ENCODE measurements at places on chromosomes 5 and 9.

GRCh38 chr9:18746631-18747030, 272.7 kb downstream of the ADAMTSL1 start:
- no peak for DNase-seq

GRCh38 chr9:8857068-8857925, 1057.7 kb upstream of the DMAC1 start:
- DNase-seq: no peak

DNA sequence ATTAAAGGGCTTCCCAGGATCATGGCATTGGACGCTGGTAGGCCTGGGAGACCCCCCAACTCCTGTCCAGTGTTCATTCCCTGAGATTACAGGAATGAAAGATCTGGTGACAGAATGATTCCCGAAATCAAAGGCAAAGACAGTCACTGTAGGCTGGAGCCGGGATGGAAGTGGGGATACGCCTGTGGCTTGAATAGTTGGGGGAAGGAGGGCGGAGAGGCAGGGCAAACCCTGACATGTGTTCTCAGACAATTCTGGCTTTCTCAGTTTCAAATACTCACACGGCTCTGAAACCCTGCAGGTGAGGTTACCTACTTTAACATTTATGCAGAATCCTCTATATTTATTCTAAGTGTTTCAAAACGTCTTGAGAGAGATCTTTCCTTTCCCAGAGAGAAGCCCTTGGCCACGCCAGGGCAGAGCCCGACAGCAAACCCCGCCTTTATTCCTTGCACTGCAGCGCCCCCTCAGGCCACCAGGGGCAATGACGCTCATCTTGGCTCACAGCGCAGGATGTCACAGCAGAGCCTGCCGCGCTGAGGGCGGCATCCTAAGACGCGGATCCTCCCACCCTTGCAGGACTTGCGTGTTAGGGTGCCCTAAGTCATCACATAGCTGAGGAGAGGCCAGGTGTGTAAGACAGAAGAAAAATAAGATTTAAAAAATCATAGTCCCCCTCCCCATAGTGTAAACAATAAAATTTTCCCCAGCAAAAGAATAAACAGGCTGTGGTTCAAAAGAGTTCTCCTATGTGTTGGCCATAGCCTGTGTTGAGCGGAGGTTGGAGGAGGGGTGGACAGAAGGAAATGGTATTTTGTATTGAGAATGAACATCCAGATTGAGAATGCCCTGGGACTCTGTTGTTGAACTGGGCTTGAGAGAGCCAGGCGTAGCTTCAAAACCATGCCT, 284.5 kb downstream of the NTRK2 start:
- DNase-seq: no peak

DNA sequence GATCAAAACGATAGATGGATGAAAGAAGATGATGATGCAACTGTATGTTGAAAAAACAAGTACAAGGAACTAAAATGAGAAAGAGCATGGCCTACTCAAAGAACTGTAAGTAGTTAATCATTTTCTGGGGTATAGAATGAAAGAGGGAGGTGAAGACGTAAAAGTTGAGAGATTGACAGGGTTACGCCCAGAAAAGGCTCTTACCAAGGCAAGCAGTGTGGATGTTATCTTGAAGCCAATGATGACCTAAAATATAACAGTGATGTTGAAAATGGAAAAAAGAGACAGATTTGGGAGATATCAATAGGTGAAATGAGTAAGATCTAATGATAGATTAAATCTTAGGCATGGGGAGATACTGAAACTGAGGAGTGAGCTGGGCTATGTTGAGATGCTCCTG, 80.4 kb upstream of the GNAQ start:
- no peak for DNase-seq

- DNase-seq: no peak
Measured at GRCh38 chr5:167699432-167699831, 592.0 kb upstream of the WWC1 start.

- no peak for DNase-seq
Measured at GRCh38 chr9:2180704-2181103, 165.6 kb downstream of the SMARCA2 start.

- DNase-seq: no peak
Measured at GRCh38 chr5:40333459-40334241, 346.1 kb upstream of the PTGER4 start.

DNA sequence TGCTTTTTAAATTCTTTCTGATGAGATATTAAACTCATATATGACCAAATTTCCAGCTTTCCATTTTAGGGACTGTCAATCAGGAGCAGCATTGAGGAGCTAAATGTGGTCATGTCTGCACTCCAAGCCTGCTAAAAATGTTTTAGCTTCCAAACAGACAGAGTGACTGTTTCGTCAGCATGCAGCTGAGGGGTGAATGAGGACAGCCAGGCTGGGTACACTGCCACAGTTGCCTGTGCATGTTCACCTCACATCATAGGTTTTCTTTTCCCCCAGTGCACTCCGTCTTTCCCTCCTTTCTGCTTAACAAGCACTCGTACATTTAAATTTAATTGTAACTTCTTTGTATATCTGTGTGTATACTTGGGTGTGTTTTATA, 138.1 kb downstream of the ARRDC3 start:
- no peak for DNase-seq

GRCh38 chr9:125990793-125991220, 243.6 kb downstream of the PBX3 start:
- no peak for DNase-seq

All from cortex of kidney (tissue), 1 donor.